ENCODE measurements at places on chromosomes 2 and 18.
A peak's percentile ranks its signal among the peaks of the same experiment; 100 is the strongest.

GRCh38 chr2:200223205-200223784 is 83.2 kb upstream of the SPATS2L start:
- DNase-seq: no peak

DNA sequence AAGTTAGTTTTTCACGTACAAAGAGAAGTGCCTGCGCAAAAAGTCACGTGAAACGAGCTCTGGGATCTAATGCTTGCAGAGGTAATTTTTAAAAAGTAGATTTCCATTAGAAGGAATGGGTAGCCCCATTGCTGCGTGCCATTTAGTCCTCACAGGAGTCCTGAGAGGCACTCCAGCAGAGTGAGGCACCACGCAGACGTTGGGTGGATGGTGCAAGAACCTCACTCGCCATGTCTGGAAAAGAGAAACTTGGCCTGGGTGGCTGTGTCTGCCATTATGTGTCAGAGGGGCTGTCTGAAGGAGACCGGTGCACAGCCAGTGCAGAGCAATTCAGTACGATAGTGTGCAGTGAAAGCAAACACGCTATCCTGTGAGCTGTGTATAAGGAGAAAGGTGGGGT is 1.8 kb upstream of the HDAC4 start:
- DNase-seq: no peak

DNA sequence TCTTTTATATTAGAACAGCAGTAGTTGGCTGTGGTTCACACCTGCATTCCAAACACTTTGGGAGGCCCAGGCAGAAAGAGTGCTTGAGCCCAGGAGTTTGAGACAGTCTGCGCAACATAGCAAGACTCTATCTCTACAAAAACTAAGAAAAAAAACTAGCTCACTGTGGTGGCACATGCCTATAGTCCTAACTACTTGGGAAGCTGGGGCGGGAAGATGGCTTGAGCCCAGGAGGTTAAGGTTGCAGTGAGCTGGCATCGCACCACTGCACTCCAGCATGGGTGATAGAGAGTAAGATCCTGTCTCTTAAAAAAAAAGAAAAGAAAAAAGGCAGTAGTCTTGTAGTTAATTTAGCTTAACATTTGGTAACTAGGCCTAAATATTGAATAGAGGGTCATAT is 136.6 kb downstream of the AGPS start:
- no peak for DNase-seq

- DNase-seq: no peak
Observed at GRCh38 chr2:219123356-219124135, 37.1 kb downstream of the NHEJ1 start.

DNA sequence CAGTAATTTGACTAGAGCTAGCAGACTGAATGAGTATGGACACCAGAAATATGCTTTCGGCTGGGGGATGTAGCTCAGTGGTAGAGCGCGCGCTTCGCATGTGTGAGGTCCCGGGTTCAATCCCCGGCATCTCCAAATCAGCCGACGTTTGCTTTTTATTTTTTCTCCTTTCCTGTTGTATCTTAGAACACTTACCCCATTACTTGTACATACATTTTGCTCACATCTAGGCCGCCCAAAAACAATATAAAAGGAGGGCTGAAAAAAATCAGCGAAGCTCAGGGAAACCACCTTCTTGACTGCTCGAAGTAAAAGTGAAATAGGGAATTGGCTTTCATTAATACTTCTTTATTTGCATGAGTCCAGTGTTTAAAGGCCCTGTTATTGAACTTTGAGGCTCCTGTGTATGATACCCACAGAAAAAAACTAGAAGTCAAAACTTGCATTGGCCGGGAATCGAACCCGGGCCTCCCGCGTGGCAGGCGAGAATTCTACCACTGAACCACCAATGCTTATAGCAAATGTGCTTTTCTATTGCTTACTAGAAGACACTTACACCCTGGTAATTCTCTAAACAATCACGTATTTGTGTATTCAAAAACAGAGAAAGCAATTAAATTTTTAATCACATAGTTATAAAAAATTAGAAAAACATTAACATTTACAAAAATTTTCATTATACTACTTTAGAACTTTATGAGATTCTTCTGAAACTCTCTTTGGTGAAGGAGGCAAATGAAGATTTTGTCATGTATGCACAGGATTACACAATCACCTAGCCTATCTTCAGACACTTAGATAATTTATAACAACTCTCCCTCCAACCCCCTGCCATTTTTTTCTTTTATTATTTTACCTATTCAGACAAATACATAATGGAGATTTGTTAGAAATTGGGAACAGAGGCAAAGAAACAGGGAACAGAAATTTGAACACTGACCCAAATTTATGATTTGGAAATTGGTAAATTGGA is 35.2 kb upstream of the GPD2 start:
- peak; percentile 66 for DNase-seq

DNA sequence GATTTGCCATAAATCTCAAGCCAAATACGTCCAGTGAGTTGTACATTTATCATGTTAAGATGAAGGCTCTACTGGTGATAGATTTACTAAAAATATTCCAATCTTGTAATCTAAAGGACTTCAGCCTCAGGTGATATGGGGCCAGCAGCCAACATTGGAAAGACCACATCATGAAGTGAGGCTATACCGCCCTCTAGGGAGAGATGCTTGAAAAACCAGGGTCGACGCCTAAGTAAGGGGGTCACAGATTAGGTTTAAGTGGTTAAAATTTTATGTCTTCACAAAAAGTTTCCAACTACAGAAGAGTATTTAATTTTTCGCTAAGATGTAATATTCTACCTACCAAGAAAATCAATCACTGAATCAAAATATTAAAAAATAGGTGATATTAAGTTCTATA is 33.3 kb downstream of the DOCK10 start:
- no peak for DNase-seq

DNA sequence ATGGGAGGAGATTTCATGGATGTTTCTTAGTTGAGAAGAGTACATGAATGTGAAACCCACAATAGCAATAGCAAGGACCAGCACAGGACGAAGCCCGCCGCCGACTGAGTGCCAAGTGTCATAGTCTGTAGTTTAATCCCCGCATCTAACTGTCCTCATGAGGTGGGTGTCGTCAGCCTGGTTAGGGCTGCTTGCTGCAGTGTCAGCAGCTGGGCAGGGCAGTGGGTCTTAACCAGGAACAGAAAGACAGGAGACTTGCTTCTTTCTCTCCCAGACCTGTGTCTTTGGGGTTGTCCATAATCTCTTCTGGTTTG is 146.6 kb downstream of the VAPA start:
- DNase-seq: no peak

DNA sequence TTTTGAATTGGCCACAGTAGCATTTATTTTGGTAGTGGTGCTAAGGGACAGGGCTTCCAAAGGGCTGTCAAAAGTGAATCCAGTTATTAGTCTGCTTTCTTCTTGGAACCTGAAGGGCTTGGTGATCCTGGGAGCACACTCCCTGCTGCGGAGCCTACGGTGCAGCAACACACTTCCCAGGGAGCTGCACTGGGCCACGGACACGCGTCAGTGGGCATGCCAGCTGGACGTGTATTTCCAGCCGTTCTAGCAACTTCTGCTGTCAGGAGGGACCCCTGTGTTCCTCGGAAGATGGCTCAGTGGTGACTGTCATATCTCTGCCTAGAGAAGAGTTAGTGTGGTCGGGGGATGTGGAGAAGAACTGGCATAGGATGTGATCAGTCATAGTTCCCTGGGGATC is 204.6 kb downstream of the SOCS6 start:
- no peak for DNase-seq

DNA sequence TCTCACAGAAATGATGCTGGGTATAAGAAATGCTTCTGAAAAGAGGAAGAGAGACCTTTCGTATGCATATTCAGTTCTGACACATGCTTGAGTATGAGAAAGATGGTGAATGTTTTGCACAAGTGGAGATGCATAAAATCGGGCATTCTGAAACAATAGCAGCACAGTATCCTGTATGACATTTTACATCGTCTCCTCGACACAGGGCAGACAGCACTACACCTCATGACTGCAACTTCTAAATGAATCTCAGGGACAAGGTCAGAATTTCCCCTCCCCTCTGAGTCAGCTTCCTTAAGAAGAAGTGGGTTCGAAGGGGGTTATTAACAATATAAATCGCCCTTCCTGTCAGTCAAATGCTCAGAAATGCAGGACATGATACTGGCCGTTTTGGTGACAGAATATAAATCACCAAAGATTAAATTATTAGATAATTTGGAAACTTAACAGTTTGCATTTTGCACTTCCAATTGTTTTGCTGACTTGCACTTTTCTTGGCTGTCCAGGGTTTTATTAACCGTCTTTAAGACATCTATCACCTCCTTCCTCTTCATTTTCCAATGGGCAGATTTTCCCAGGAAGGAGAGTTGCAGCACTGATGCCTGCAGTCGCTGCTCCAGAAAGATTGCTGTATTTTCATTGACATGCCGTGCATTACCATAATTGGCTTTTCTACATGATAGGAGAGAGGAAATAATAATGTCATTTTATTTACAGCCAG is 57.2 kb downstream of the TSHZ1 start:
- DNase-seq: no peak

DNA sequence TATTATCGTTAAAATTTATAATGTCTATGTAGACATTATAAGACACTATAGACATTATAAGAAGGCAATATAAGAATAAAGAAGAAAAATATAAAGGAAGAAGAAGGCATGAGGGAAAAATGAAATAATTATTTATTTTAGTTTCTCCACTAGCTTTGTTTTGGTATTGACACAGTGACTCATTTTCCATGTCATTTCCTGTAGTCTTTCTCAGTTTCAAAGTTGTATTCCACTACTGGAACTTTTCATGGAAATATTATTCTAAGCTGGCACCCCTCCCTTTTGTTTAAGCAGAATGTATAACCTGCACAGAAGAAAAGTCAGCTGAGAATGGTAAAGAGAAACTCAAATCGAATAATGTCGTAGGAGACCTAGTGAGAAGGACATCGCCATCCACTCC is 234.2 kb upstream of the NETO1 start:
- no peak for DNase-seq

DNA sequence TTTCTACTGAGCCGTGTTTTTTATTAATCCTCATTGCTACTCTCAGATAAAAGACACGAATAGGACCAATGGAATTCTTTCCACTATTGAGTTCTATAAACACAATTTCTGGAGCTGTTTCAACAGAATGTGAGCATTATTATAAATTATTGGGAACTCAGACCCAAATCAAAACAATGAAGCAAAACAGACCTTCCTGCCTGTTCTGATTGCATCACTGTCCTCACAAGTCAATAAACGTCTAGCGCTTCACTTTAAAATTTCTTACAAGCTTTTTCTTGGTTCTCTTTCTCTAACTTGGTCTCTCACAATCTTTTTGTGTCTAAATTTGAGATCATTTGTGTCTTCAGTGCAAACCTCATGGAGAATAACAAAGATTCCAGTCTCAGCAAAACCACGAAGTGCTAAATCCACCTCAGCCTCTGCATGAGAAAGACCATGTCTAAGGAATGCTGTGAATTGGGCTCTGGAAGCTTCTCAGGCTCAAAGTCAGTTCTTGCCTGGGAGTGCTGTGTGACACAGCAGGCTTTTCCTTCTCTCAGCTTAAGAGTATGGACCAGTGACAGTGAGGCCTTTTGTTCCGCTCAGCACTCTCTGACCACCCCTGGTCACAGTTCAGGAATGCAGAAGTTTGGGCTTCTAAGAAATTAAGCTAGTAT is 22.8 kb downstream of the ARHGAP28 start:
- no peak for DNase-seq

GRCh38 chr2:114185501-114185900 is 256.9 kb upstream of the DPP10 start:
- no peak for DNase-seq

All from left cardiac atrium (tissue), 4 donors.